ENCODE measurements at places on chromosomes 3 and 15. TPM values are rescaled to one million over a fixed set of nuclear protein-coding genes. Genes with fewer than 3 reads are reported as not detected.

DNA sequence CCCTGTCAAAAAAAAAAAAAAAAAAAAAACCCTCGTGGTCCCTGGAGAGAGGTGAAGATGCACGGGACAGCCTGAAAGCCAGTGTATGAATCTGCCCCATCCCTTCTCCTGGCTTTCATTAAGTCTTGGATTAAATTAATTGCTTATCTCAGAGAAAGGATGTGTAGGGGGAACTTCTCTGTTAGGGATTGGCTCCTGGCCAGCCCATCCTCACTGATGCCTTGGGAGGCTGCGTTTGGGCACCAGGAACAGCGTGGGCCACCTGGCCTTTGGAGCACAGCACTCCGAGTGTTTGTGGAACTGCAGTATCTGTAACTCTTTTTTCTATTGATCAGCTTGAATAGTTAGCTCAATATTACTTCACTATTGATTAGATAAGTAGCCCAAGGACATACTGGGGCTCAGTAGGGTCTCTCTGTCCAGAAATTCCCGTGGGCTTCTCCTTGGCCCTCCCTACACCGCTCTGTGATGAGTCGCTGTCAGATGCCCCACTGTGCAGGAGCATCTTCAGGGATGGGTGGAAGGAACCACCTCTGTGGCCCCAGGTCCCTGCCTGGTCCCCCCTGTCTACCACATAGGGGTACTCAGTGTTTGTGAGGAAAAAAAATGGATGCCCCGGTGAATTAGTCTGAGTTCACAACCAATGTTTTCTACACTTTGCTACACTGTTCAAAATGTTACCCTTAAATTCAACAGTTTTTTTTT lies 2.0 kb downstream of the PXYLP1 start:
- no peak for DNase-seq

DNA sequence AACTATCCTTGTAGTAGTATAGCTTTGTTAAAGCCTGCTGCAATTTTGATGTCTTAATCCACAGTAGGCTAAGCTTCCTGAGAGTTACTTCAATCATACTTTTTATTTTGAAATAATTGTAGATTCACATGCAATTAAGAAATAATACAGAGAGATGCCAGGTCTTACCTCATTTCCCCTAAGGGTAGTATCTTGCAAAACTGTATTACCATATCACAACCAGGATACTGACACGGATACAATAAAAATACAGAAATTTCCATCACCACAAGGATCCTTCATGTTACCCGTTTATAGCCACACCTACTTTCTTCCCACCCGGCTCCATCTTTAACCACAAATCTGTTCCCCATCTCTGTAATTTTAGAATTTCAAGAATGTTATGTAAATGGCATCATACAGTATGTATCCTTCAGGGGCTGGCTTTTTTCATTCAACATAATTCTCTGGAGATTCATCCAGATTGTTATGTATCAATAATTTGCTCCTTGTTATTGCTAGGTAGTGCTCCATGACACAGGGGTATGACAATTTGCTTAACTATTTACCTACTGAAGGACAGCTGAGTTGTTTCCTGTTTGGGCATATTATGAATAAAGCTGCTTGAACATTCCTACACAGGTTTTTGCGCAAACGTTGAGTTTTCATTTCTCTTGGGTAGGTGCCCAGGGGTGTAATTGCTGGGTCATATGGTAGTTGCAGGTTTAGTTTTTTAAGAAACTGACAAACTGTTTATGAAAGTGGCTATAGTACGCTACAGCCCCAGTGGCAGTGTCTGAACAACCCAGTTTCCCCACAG lies 21.6 kb downstream of the BDH1 start:
- DNase-seq: no peak

DNA sequence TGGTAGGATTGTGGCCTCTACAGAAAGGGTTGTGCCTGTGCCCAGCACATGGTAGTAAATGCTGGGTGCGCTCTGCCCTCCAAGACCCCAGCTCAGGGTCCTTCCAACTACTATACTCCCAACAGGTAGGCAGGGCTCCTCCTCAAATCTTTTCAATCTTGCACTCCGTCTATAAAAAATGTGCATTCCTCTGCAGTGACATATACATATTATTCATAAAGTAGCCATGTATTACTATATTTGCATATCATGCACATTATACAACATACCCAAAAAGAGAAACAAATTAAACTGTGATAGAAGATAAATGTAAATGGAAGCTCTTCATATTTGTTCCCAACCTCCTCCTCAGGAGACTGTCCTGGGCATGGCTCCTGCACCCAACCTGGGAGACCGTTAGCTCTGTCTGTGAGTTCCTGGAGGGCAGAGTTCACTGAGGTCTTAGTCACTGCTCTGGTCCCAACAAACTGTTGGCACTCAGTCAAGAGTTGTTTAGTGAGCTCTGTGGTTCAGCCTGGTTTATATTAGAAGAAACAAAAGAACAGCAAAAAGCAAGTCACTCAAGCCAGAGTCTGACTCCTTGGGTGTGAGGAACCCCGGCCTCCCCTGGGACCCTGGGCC lies 47.7 kb upstream of the GRIP2 start:
- DNase-seq: no peak

DNA sequence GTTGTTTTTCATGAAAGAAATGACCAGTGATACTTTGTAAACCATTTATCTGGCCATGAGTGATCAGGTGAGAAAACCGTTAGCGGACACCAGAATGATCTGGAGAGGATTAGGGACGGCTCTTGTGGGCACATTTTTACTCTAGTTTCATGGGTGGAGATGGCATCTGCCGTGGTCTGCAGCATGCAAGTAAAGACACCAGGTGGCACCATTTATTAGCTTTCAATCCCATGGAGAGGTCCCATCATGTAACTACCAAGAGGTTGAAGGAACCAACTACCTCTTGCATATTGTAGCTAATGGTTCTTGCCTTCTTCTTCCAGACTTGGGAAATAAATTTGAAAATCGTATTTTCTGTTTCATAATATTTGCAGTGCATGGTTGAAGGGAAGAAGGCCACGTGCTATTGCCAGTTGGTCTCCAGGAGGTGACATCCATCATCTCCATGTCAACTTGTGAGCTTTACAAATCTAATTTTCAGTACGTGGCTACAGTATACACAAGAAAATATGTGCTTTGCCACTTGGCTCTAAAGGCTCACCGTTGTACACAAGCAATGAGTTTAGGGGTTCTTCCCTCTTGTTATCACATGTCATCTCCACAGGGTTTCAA lies 1.5 kb upstream of the MAPKBP1 start:
- peak; percentile 81 for DNase-seq

DNA sequence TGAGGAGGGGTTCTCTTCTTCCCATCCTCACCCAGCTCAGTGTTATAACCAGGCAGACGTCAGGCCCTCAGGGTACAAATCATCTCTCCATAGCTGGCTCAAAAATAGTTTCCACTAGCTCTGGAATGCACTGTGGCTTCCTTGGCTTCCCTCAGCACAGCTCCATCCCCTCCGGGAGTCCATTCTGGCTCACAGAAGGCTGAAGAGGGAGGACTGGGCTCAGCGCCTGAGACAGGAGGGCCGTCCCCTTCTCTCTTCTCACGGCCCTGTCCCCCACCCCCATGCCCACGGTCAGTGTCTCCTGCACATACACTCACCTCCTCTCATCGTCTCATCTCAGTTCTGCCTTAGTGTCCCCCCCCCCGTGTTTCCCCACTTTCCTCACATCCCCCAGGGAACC lies 50.1 kb downstream of the UMPS start:
- peak; percentile 69 for DNase-seq

GRCh38 chr15:99507504-99508310 lies 58.1 kb upstream of the MEF2A start:
- no peak for DNase-seq

GRCh38 chr3:42683875-42684598 lies 1.3 kb upstream of the KLHL40 start:
- no peak for DNase-seq

GRCh38 chr3:156721687-156722618 lies 47.6 kb downstream of the TIPARP start:
- DNase-seq: no peak

GRCh38 chr3:58334506-58334884 lies 1.8 kb downstream of the PXK start:
- DNase-seq: no peak

DNA sequence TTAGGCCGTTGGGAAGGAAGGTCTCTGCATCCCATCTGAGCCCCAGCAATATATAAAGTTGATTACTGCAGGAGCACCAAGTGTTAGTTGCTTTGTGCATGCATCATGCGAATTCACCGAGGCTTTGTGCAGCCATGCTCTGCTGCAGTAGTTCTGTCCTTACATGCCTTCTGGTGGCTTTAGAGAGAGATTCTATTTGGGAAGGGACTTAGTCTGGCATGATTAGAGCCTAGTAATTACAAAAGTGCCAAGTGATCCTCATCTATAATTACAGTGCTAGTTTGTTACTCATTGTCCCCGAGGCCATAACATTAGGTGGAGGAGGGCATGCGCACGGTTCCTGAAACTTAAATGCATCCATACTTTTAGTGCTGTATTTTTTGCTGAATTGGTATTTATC lies 353.6 kb downstream of the CNTN4 start:
- no peak for DNase-seq

GRCh38 chr15:68817304-68818065 lies 3.2 kb downstream of the ANP32A start:
- DNase-seq: peak; percentile 61

DNA sequence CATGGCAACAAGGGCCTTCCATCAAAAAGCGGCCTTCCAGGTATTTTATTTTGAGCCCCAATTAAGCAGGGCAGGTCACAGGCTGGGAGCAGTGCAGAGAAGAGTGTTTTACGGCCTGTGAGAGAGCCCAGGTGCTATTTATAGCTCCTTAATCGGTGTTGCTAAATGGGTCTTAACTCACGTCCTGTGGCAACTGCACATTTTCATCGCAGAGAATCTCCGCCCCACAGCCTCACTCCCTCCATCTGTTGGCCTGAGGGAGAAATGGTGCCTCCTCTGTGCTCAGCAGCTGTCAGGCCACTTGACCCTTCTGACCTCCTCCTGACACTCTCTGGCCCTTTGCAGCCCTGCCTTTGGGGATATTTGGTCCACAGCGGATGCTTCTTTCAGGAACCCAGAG lies 58.6 kb downstream of the SPSB4 start:
- DNase-seq: no peak

The LRRN1 gene
- total RNA-seq: 77.3 TPM

The TFRC gene
- 102 TPM for total RNA-seq

- DNase-seq: no peak
These were observed 60.5 kb downstream of the STARD5 start for GRCh38 chr15:81263477-81263876.

GRCh38 chr15:73927003-73927475 lies 777 bp downstream of the LOXL1 start:
- no peak for DNase-seq

- DNase-seq: no peak
These were observed 28.6 kb upstream of the ATP13A5 start for GRCh38 chr3:193407112-193407511.

The CCDC50 gene
- 72.6 TPM for total RNA-seq

GRCh38 chr3:159128628-159129027 lies 326.8 kb downstream of the MFSD1 start:
- DNase-seq: no peak

The SCN11A gene
- 0.64 TPM for total RNA-seq

The MASP1 gene
- total RNA-seq: 50.4 TPM

DNA sequence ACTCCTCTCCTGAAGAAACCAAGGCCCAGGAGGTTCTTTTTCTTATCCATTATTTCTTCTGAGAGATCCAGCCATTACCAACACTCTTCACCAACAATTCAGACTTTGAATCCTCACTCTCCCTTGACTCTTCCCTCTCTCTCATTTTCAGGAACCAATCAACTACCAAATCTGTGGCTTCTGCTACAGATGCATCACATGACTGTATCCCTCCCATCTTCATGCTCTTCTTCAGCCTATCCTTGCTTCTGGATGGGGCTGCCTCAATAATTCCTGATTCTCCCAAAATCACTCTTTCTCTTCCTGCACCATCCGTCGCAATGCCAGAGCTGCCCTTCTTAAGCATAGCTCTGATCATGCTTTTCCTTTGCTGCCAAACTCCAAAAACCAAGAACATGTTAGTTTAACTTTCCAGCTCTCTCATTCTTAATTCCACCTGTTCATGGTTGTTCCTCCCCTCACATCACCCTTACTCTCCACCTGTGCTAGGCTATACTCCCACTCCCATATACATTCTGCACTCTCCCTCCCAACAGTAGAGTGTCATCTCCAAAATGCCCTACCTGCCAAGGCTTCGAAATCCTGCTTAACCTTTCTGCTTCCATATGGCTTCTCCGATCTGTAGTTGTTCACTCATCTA lies 13.5 kb downstream of the PLD1 start:
- no peak for DNase-seq

GRCh38 chr3:189288348-189289235 lies 116.8 kb downstream of the TPRG1 start:
- DNase-seq: no peak

DNA sequence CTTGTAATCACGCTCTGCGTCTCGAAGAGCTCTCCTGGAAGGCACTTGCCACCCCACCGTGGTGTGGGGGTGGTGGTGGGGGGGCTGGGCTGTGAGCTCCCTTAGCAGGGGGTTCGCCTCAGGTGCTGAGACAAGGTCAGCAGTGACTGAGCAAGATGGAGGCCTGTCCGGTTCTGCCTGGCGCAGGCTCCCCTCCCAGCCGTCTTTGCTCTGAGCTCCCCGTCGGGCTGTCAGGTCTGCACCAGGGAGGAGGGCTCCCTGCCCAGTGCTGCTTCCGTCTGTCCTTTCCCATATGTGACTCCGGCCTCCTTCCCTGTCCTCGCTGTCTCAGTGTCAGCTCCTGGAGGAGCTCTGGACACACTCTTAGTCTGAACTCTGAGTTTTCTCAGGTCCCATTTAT lies 80.0 kb downstream of the PLXNA1 start:
- peak; percentile 53 for DNase-seq

- no peak for DNase-seq
These were observed 486.7 kb downstream of the IL5RA start for GRCh38 chr3:2623436-2623835.

The MYRIP gene
- 13.5 TPM for total RNA-seq

- DNase-seq: no peak
These were observed 226.6 kb downstream of the ADAMTS17 start for GRCh38 chr15:100115066-100115710.

The LTF gene
- 0.36 TPM for total RNA-seq

The CLRN1 gene
- total RNA-seq: not detected

DNA sequence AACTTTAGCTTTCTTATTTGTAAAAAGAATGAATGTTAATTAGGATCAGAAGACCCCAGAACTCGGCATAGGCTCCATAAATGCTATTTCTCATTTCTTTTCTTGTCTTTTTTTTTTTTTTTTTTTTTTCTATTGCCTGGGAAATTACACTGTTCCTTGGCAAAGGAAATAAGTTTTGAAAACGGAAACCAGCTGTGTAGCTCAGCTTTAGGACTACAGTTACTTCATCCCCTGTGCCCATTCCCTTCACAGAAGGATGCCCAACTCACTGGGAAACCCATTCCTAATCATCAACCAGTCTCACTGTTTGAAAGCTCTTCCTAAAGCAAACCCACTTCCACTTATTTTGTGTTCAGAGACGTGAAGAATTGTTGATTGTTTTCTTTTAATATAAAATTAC lies 254.0 kb upstream of the IL12A start:
- no peak for DNase-seq

The MESP2 gene
- total RNA-seq: 0.27 TPM

Measured in cerebellum (tissue), 4 donors.